ENCODE measurements at places on chromosomes 4 and X.

GRCh38 chr4:140296335-140297220 is 76.9 kb upstream of the SCOC start:
- no peak for DNase-seq

GRCh38 chr4:158912806-158913205 is 144.0 kb downstream of the FNIP2 start:
- DNase-seq = no peak

GRCh38 chr4:81351654-81352445 is 119.9 kb downstream of the RASGEF1B start:
- peak; percentile 4 for DNase-seq

GRCh38 chrX:74519870-74520269 is 94.6 kb downstream of the RLIM start:
- no peak for DNase-seq

- DNase-seq = no peak
Measured at GRCh38 chr4:8916351-8916885, 44.8 kb upstream of the HMX1 start.

DNA sequence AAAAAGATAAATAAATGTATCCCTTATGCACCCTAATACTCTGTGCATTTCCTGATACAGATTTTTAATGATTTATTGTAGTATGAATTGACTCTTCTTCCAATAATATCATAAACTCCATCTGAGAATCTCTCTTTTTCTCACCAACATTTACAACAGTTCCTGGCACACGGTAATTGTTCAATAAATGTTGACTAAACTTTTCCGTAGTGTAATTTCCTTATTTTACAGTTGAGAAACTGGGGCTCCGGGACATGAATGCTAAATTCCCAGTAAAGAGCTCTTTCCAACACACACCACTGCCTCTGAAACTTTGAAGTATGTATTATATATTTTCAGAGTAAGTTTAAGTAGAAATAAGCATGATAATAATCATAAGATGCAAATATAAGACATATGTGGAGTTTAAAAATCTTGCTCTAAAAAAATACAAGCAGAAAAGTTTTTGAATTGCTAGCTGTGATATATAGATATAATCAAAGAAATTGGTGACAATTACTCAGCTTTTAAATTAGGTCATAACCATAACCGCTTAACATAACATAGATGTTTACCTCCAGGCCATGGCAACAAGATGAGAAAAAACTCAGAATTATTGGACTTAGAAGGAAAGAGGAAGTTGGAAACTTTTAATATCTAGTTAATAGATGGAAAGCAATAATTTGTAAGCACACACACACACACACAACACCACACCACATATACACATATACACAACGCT is 28.2 kb upstream of the ANTXR2 start:
- DNase-seq = no peak

DNA sequence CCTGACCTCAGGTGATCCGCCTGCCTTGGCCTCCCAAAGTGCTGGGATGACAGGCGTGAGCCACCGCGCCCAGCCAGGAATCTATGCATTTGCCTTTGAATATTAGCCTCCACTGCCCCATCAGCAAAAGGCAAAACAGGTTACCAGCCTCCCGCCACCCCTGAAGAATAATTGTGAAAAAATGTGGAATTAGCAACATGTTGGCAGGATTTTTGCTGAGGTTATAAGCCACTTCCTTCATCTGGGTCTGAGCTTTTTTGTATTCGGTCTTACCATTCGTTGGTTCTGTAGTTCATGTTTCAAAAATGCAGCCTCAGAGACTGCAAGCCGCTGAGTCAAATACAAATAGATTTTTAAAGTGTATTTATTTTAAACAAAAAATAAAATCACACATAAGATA is 44.2 kb upstream of the SHOX start:
- DNase-seq = no peak

- no peak for DNase-seq
Measured at GRCh38 chr4:6123976-6124375, 76.4 kb downstream of the JAKMIP1 start.

DNA sequence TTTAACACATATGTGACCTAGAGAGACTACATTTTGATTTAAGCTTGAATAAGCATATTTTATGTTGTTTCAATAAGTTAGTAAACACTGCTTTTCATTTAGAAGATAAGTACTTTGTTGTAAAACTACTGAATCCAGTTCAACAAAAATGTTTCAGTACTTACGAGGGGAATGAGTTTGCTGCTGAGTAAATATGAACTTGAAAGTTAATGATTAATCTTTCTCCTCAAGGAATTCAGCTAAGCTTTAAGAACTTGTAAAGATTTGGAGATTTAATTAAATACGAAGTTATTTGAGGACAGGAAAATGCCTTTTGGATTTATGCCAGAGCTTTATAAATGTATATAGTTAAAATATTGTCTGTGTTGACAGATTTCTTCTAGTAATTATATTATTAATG is 933.0 kb upstream of the LCORL start:
- no peak for DNase-seq

GRCh38 chr4:98522636-98523395 is 135.6 kb downstream of the TSPAN5 start:
- DNase-seq = no peak

GRCh38 chr4:69823481-69824186 is 36.3 kb downstream of the SULT1E1 start:
- no peak for DNase-seq

- DNase-seq = peak; percentile 27
Measured at GRCh38 chrX:48835524-48836329, at the start of gene PCSK1N. PCSK1N (minus strand) TSS chrX:48835610; CDS start chrX:48835532, 78 bp downstream.

GRCh38 chr4:61198686-61199085 is 1.4 kb upstream of the ADGRL3 start:
- DNase-seq = no peak

GRCh38 chr4:137531168-137531985 is 917 bp downstream of the PCDH18 start:
- DNase-seq = no peak

- no peak for DNase-seq
Measured at GRCh38 chr4:2583517-2583916, 47.1 kb downstream of the FAM193A start.

DNA sequence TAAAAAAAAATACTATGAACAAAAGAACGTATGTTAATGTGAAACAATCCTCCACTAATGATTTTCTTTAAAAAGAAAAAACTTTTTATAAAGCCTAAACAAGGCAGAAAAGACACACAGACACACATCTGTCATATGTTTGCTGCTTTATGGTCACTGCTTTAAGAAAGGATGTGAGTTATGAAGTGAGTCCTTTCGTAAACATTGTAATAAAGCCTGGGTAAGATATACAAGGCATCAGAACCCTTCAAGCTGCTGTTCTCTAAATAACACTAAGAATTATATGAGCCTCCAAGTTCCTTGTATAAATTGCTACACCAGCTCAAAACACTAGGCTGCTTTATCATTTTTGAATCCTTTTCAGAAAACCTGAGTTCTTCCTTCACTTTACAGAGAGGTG is 81.6 kb downstream of the FBXO8 start:
- no peak for DNase-seq

GRCh38 chr4:114041117-114041475 is 61.6 kb upstream of the ARSJ start:
- DNase-seq = no peak

DNA sequence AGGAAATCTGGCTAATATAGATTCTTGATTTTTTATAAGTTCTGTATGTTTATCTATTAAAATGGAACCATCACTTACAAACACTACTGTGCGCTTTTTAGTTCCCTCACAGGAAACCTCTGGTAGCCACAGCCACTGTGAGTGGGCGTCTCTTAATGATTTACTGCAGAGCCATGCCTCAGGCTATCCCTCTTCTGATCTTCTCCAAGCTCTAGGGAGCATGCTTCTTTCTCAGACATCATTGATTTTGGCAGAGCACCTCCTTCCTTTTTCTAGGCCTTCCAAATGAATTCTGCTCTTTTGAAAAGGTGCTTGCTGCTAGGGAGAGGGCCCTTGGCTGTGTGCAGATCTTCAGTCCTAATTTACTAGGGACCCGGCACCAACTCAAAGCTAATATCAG is 61.1 kb upstream of the STS start:
- DNase-seq = no peak

DNA sequence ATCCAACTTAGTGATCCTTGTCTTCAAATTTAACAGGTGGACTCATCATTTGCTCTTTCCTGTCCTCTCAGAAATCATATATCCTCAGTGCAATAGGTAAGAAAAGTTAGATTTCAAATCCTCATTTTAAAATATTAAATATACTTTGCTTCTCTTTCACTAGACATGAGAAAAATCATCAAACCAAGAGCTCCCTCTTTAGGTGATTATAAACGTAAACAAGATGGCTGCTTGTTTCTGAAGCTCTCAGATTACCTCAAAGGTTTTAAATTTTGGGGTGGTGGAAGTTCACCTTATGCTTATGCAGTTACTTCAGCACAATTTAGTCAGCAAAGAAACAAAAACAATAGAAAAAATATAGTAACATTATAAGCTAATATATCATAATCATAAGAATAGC is 27.3 kb downstream of the CSN3 start:
- no peak for DNase-seq

DNA sequence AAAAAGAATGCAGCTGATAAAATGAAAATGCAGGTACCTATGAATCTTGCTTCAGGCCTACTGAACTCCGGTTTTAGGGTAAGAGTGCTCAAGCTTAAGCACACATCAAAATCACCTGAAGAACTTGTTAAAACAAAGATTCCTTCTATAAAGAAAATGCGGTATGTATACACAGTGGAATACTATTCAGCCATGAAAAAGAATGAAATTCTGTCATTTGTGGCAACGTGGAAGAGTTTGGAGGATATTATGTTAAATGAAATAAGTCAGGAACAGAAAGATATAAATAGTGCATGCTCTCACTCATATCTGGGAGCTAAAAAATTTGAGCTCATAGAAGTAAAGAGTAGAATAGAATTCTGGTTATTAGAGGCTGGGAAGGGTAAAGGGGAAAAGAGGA is 14.0 kb upstream of the CHM start:
- no peak for DNase-seq

GRCh38 chr4:164813554-164813953 is 59.6 kb downstream of the SMIM31 start:
- no peak for DNase-seq

DNA sequence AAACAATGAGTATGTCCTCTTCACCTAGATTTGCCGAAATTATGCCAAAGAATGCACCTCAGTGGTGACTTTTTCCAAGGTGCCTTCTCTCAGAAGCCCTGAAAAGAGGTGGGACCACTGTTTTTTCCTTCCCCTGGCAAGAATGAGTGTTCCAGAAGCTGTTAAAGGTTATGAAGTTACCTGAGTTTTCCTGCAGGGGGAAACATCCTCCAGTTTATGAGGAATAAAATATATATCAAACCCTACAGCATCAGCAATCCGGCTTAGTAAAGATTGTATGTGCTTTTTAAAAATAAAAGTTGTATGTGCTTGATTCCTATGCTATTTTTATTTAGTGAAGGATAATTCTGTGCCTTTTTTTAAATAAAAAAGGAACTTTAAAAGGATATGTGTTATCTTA is 73.3 kb downstream of the RBM46 start:
- no peak for DNase-seq

- no peak for DNase-seq
Measured at GRCh38 chr4:80216100-80216761, 18.9 kb downstream of the PRDM8 start.

DNA sequence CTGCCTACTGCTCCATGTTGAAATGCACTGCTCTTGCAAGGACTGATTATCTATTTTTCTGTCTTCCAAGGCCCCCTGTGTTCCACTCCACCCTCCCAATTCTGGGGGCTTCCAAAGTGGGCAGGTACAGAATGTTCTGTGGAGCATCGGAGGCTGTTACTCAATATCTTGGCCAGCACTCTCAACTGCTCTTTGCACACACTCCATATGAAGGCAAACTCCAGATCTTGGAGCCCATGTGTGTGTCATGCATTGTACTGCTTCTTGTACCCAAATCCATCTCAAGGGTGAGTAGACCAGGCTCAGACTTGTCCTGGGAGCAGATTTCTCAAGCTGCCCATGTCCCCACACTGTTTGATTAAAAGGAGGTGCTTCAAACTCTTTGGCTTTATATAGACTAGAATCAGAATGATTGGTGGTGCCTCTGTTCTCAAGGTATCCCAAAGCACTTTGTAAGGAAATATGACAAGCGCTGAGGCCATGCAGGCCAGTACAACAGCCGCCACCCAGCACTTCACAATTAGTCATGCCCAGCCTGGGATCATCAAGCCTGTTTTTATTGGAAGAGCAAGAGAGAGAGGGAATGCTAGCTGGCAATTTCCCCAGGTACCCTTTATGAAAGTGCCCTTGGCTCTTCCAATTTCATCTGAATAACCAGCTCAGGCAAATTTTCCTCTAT is 44.3 kb downstream of the AR start:
- DNase-seq = no peak

DNA sequence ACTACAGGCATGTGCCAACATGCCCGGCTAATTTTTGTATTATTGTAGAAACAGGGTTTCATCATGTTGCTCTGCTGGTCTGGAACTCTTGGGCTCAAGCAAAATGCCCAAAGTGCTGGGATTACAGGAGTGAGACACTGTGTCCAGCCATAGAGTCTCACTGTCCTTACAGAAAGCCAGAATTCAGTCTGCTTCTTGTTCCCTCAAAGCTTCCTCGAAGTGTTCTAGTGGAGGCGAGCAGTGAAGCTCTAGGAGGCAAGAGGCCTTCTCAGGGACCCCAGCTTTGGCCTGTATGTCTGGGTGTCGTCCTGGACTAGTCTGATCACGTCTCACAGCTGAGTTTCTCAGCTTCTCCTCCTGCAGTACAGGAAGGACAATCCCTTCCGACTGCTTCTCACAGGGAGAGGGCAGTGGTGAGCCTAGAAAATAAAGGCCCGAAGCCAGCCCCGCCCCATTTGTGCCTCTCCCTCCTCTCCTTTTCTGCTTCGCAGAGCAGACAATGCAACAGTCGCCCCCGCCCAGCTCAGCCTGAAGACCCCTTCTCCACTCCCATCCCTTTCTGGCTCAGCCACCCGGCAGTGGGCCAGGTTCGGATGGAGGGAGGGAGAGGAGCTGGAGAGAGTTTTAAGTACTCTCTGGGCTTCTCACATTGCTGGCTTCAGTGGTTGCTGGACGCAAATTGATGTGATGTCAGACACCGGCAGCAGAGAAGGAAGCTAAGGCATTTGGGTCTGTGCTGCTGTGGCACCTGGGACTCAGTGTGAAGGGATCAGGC is 11.1 kb upstream of the FAM3A start:
- DNase-seq = no peak

- no peak for DNase-seq
Measured at GRCh38 chrX:68634649-68635227, 12.7 kb upstream of the STARD8 start.

- DNase-seq = no peak
Measured at GRCh38 chr4:158322109-158322508, 111.8 kb downstream of the TMEM144 start.

GRCh38 chr4:171601091-171601490 is 212.1 kb upstream of the GALNTL6 start:
- DNase-seq = no peak

GRCh38 chrX:16089086-16089485 is 34.3 kb upstream of the GRPR start:
- no peak for DNase-seq

- DNase-seq = no peak
Measured at GRCh38 chr4:138367942-138368341, 125.8 kb upstream of the SLC7A11 start.

DNA sequence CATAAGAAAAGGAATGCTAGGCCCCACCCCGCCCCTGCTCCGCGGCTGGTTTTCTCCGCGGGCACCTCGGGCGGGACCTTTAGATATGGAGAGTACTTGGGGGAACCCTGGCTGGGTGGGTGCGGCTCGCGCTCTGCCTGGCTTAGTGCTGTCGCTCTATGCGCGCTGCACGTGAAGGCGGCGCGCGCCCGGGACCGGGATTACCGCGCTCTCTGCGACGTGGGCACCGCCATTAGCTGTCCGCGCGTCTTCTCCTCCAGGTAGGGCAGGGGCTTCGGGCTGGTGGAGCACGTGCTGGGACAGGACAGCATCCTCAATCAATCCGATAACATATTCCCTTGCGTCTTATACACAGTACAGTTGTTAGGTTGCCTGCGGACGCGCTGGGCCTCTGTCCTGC is 56.0 kb downstream of the MAGEB10 start:
- DNase-seq = no peak
